ENCODE measurements at places on chromosomes 5 and 9.

DNA sequence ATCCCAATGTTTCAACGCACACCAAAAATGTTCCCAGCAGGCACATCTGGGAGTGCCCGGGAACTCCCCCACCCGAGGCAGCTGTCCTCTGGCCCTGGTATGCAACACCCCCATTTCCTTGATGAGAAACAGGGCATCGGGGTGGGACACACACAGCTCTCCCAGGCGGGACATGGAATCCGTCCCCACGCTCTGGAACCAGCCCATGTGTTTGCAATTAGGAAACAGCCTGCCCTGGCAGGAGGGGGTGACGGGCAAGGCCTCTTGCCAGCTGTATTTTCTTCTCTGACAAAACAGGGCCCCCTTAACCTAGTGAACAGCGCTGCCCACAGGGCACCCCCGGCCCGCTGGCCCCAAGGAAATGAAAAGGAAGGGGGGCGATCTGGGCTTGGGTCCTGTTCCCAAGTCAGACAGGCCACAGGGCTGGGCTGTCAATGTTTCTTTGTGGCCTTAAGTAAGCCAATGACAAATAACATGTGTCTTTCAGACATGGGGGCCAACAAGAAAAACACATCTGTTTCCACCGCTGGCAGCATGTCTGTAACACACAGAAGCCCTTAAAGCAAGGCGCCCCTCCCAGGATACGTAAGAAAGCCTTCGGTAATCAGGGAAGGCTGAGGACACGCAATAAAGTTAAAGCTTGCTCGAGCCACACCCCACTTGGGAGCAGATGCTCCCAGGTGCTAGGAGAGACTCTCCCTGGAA lies 125.3 kb downstream of the ROR2 start:
- DNase-seq, result no peak

DNA sequence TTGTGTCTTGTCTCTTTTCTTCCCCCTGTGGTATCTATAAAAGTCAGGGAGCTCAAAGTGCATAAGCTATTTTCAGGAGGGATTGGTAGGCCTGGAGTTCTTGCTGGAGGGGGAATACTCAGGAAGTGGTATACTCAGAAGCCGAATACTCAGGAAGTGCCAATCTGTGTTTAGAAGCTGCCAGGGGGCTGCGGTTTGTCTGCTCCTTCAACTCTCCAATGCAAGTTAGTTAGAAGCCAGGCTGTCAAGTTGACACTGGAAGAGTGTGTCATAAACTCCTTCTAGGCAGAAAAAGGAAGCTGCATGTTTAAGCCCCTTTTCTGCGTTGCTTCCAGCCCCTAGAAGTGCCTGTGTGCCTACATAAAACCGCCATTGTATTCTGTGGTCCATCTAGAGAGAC lies 366.5 kb downstream of the TAF11L14 start:
- DNase-seq, result no peak

GRCh38 chr9:133103183-133103986 lies 17.7 kb downstream of the RALGDS start:
- DNase-seq, result no peak

GRCh38 chr5:10854506-10855277 lies 93.7 kb upstream of the DAP start:
- no peak for DNase-seq

DNA sequence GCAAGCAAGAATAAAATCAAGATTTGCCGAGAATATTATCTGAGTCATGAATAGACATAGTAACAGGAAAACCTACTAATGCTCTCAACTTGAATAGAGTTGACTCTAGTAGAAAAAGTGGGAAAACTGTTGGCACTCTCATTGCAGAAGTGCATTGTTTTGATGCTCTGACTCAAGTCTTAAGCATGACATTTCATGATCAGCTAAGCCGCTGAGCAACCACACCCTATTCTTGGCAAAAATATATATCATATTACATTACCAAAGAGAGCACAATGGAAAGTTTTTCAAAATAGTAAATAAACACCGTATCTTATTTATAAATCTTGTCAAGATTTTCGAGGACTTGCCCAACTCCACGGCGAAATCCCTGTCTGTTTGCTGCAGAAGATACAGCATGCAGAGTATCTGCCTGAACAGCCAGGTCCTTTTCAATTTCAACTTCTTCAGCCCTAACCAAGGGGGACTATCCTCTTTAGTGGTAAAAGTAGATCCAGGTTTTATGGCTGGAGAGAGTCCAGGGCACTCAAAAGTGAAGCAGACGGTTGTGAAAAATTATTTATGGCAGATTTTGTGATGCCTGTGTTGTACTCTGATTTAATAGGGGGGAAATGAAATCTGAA lies 13.9 kb upstream of the ADAMTSL1 start:
- no peak for DNase-seq

DNA sequence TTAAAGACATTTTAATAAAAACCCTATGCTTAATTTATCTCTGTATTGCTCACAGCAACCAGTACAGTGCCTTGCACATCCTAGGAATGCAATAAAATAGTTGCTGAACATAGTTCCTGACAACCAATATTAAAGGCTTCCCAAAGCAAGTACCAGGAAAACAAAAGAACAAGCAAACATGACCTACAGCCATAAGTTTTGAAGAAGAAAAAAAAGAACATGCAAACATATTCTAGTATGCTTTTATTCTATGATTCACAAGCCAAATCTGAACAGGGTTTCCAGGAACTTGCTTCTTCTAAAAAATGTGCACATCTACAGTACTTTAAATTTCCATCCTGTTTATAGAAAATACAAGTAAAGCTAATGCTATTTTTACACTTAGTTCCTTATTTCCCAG lies 4.5 kb downstream of the CEMIP2 start:
- DNase-seq, result no peak

GRCh38 chr5:139022528-139022927 lies 147.4 kb upstream of the LRRTM2 start:
- no peak for DNase-seq

DNA sequence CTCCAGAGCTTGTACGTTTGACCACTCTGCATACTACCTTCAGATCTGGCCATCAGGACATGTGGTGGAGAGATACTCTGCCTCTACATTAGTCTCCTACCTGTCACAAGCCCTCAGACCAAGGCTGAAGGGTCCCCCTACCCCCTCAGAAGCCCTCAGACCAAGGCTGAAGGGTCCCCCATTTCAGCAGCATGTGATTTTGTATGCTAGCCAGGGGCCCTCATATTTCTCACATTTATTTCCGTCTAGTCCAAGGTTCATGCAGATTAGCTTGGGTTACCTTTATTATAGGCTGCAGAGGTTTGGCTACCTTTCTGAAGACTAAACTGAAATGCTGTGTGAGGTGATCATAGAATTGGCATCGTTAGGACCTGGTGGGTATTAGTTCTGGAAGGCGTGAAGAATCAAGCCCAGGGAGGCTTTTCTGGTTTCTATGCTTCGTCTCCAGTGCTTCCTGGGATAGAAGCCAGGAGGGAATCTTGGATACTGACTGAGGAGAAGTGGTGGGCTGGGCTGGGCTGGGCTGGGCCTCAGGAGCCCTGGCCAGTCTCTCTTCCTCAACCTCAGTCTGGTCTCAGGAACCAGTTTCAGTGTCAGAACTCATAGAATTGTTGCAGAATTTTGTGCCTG lies 2.8 kb downstream of the SMIM32 start:
- DNase-seq, result no peak

DNA sequence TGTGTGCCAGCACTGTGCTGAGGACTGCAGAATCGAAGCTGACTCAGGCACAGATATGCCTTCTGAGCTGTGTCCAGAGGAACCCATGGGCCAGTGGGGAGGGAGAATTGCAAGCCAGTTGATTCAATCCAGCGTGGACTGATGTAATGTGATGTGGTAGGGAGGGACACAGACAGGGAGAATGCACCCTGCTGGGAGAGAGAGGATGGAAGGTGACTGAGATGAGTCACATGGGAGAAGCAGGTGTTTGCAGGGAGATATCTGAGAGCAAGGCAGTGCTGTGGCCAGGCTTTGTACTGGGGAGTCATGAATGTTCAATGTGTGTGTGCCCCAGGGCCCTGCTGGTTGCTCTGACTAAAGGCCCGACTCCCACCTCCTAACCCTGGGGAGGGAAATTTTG lies 75.7 kb downstream of the IRX1 start:
- DNase-seq, result no peak

GRCh38 chr9:108150736-108151586 lies 661.4 kb upstream of the KLF4 start:
- no peak for DNase-seq

DNA sequence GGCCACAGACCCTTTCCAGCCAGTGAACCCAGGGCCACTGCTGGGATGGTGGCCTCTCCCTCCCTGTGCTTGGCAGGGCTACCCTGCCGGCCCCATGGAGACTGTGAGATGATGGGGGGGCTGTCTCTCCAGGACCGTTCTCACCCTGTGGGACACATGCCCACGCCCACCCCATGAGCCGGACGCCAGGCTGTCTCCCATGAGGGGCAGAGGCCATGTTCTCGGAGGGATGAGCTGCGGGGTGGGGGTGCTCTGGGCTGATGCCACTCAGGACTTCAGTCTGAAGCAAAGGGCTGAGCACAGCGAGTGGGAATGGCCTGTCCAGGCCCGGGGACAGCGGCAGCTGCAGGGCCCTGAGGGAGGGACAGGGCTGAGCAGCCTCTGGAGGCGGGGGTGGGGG lies 88.9 kb downstream of the KCNT1 start:
- no peak for DNase-seq

DNA sequence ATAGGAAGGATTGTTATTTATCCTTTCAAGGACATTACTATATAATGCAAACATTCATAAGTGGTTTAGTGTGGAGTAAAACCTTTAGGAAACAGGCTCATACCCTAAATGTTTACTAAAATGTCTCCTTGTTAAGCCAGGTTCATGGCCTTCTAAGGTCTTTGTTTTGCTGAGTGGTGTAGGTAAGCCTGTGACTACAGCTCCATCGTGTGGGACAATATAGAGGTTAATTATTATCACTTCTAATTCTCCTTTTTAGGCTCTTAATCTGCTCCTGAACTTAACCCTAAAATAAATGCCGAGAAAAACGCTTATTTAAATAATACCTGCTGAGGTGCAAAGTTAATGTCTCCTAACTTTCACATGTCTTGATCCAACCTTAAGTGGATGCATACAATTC lies 43.8 kb downstream of the SPINK5 start:
- no peak for DNase-seq

- DNase-seq, result no peak
Observed at GRCh38 chr5:37831821-37832534, 7.9 kb downstream of the GDNF start.

DNA sequence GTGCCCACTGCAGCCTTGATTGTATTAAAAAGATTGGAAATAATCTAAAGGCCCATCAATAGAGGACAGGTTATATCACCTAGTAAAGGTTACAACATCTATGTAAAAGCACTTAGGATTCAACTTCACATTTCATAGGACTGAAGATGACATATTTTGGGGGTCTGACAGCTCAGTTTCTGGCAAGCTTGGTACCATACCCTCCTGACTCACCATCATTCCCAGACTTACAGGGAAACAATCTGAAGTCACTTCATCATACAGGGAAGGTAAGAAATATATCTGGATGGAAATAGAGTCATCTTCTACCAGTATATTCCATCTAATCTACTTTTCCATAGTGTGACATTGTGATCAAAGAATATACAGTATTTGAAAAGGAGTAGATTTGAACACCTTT lies 28.8 kb upstream of the DAB2 start:
- DNase-seq, result no peak
